Neural progenitor cell (in vitro differentiated cells): ENCODE measurements at places on chromosomes 2 and 18.

DNA sequence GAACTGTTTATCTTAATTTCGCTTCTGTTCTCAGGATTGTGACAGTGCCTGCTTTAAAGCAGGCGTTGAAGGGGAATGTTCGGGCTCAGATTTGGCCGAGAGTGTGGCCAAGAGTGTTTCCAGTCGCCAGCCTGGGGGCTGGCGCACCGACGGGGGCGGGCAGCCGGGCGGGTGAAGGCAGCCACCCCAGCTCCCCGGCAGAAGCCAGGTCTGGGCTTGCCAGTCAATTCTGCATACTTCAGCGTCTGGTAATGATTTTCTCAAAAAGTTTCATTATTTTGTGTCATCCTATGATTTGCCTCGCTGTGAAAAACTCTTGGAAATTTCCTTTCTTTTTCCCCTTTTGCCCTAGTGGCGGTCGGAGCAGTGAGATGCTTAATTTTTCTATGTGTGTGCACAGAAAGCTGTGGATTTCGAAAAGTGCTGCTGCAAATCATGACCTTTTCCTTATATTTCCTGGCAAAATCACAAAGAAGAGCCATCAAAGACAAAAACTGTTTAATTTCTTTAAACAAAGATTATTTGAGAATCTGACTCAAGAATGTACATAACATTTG lies 856 bp downstream of the FAM228A start:
- DNase-seq, result no peak

GRCh38 chr2:75088791-75089190 lies 110.5 kb downstream of the TACR1 start:
- no peak for DNase-seq

- no peak for DNase-seq
These were observed 25.4 kb downstream of the SLC40A1 start for GRCh38 chr2:189555232-189555631.

GRCh38 chr2:144234542-144234871 lies 285.4 kb downstream of the ZEB2 start:
- DNase-seq, result no peak
